Midbrain (tissue), 1 donor: ENCODE measurements at places on chromosomes 4 and X.

DNA sequence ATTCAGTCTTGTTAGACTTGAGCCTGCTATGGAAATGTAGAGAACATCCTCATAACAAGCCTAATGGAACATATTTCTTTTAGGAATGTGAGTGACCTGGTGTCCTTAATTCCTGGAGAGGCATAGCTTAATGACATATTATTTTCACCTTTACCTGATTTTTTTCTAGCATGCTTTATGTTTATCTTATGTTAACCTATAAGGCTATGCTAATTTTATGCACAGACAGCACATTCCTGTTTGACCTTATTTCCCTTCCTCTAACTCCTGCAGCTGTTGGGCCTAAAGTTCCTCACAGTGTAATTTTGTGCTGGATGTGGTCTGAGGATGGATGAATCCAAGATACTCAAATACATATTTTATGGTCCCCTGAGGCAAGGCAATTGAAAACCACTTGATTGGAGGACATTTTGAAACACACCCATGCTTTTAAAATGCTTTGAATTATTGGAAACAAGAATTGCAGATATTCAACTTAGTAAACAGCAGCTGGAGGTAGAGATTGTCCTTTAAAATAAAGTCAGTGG is 111.5 kb downstream of the LARP7 start:
- DNase-seq = no peak

DNA sequence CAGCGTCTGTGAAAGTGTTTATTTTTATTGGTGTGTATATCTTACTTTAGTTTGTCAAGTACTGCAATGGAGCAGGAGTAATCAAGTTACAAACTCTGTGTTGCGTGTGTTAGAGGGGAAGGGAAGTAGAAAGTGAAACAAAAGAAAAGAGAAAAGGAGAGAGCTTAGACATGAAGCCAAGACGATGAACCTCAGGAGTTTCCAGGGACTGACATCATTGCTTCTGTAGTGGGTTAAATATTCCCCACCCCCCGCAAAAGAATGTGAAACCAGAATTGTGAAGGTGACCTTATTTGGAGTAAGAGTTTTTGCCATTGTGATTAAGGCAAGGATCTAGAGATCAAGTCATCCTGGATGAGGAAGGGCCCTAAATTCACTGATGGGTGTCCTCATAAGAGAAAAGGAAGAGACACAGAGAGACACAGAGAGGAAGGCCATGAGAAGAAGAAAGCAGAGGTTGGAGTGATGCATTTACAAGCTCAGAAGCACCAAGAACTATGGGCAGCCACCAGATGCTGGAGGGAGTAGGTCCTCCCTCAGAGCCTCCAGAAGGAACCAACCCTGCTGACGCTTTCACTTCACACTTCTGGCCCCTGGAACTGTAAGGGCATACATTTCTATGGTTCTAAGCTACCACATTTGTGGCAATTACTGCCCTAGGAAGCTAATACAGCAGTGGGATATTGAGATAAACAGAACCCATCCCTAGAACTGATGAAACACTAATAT is 173.6 kb upstream of the SFRP2 start:
- no peak for DNase-seq

GRCh38 chrX:151287954-151288353 is 109.1 kb upstream of the VMA21 start:
- no peak for DNase-seq

GRCh38 chr4:145933134-145933533 is 5.5 kb downstream of the ZNF827 start:
- DNase-seq = no peak

DNA sequence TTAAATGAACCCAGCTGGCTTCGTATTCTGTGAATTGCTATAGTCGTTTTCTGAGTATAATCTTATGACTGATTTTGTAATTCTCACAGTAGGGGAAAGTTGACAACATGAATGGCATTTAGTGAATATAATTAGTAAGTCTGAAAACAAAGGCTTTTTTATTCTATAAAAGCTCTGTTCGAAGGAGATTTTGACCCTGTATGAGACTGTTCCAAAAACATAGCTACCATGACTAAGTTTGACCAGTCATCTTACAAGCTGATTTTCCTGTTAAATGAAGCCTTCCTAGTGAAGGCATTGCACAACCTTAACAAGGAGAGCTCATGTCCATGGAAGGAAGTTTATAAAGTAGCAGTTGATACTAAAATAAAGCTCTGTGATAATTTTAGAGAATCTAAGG is 242.3 kb downstream of the RPA4 start:
- no peak for DNase-seq

DNA sequence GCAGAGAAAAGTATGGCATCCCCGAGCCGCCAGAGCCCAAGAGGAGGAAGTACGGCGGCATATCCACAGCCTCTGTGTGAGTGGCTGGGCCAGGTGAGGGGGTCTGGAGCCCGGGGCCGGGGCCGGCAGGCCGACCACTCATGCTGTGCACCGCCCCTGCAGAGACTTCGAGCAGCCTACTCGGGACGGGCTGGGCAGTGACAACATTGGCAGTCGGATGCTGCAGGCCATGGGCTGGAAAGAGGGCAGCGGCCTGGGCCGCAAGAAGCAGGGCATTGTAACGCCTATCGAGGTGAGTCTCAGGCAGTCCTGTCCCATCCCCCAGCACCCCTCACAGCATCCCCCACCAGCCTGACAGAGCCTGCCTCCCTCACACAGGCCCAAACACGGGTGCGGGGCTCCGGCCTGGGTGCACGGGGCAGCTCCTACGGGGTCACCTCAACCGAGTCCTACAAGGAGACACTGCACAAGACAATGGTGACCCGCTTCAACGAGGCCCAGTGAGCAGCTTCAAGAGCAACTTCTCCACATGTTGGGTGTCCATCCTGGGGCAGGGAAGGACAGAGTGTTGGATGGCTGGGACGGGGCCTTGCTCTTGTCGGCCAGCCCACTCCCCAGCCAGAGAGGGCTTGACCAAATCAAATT is 7.4 kb upstream of the UBA1 start:
- no peak for DNase-seq

DNA sequence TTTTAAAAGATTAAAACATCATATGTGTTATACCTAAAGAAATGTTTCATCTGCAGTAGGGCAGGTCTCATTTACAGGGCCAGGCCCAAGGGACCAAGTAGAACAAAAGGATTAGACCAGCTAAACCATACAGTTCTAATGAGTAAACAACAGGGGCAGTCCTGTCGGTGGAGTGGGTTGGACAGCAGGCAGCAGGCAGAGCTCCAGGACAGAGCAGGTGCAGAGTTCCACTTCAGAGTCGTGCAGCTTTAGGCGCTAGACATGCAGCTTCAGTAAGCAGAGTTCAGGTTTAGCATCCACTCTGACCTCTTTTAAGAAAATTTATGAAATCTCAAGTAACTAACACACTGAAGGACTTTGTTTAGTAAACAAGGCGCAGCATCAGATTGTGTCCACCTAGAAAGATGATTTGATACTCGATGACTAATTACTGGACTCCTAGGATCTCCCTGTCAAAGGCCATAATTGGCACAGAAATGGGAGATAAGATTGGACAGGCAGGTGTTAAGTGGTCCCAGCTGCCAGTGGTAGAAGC is 487.7 kb upstream of the INTU start:
- no peak for DNase-seq
